Adipocyte (in vitro differentiated cells): ENCODE measurements at places on chromosomes 3 and 15.
A peak's percentile ranks its signal among the peaks of the same experiment; 100 is the strongest.

DNA sequence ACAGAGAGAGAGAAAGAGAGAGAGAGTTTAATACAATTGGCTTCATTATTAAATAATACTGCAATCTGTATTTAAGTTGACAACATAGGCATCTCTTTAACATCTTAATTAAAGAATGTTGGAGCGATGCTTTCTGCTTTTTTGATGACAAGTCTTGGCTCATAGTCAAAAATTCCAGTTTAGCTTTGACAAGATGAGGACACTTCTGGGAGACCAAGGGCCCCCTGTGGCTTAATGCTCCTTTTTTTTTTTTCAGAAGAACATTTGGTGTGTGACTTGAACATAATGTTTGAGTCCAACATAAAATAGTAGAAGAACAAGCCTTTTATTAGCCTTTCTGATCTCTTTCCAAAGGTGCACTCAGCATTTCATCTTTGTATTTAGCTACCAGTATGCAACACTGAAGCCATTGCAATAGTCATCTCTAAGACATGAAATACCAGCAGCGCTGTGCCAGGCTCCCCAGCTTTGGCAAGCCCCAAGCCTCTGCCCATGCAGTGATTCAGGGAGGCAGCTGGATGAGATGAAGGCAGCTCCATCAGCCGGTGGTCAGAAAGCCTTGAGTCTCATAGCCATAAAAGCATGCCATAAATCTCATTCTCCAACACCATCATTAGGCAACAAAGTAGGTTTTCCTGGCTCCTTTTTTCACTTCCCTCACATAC lies 349.4 kb upstream of the SEMA6D start:
- DNase-seq = no peak

DNA sequence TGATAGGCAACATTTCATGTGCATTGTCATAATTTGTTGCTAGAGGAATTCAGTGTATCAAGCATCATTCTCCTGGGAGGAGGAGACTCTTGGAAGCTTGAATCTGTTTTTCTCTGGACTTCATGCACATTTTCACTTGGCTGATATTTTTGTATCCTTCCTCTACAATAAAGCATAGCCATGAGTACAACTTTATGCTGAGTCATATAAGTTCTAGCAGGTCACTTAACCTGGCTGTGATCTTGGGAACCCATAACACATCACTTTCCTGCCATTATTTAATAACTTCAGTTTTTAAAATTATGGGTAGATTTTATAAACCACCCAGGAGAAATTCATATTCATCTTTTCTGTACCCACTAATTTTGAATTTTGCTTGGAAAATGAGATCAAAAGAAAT lies 203.0 kb upstream of the CD96 start:
- no peak for DNase-seq

DNA sequence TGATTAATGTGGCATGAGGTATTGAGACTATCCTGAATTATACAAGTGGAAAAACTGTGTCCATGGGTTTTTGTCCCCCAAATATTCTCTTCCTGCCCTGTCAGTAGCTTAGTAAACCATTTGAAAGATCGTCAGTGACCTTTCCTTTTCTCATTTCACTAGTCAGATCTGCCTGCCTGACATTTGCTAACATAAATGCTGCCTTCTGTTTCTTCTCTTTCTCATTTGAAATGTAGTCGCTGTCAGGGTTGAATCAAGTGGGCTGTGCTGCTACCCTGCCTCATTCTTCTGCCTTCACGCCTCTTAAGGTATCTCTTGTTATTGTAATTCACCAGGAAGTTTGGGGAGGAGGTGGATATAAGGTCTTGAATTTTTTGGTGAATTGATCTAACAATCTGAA lies 67.5 kb downstream of the LRCH3 start:
- DNase-seq = no peak

GRCh38 chr15:25058080-25058785 lies 103.4 kb downstream of the SNRPN start:
- DNase-seq = no peak

- no peak for DNase-seq
These were observed 1029.2 kb downstream of the EPHA3 start for GRCh38 chr3:90136456-90137191.

DNA sequence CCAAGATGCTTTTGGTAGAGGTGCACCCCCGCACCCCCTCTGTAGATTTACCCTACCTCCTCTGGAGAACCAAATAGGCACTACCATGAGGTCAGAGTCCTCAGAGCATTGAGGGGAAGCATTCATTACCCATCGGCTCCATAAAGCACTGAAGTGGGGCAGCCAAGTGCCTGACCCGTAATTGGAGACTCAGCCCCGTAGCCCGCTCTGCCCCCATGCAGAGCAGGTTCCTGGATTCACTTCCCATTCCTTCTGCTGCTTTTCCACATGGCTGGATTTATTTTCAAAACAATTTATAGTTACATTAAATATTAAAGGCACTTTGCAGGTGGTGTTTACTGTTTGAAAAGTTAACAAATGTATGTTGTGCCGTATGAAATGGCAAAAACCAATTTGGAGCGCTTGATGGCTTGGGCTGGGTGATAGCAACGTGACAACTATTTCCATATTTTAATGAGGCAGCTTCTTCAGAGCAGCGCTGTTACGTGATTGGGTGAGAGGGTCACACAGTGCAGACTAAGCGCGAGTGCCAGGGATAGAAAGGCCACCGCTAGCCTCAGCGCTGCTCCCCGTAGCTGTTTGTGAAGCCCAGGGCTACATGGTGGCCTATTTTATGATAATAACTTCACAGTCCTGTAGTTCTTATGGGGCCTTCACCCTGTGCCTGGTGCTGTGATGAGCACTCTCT lies 373.8 kb upstream of the PROK2 start:
- DNase-seq = no peak

- no peak for DNase-seq
These were observed 315.1 kb downstream of the STXBP5L start for GRCh38 chr3:121223116-121223515.

DNA sequence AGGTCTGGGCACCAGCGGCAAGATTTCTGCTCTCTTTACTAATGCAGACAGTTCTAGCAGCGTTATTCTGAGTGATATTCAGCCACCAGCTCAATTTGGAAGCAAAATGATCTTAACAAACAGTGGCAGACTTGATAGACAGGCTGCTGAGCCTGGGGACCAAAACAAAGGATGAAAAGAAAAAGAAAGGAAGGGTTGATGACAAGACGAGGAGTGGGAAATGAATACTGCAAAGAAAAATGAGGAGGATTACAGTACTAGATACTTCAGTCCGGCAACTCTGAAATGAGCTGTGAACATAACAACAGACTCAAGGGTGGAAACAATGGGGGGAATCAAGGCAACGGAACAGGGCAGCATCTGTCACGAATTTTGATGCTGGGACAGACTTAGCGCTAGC lies 28.8 kb downstream of the FHIT start:
- no peak for DNase-seq

GRCh38 chr3:66617351-66617750 lies 116.5 kb upstream of the LRIG1 start:
- no peak for DNase-seq

- peak; percentile 66 for DNase-seq
These were observed 51.6 kb downstream of the CHDH start for GRCh38 chr3:53794597-53794996.

DNA sequence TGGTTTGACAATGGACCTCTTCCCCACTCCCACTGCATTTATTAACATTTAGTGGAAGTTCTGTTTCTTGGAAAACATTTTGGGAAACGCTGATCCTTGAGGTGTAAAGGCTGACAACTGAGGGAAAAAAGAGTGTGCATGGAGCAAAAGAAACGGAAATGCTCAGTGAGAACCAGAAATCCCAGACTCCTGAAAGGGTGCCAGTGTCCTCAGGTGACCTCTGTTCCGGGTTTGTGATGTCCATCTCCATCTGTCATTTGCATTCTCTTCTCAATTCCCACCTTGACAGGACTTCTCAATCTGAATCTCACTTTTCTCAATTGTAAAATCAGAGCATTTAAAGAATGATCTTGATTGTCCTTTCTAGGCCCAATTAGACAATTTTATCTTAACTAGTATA lies 71.1 kb upstream of the FAM3D start:
- no peak for DNase-seq

- DNase-seq = no peak
These were observed 38.6 kb upstream of the FSTL1 start for GRCh38 chr3:120489421-120489820.

DNA sequence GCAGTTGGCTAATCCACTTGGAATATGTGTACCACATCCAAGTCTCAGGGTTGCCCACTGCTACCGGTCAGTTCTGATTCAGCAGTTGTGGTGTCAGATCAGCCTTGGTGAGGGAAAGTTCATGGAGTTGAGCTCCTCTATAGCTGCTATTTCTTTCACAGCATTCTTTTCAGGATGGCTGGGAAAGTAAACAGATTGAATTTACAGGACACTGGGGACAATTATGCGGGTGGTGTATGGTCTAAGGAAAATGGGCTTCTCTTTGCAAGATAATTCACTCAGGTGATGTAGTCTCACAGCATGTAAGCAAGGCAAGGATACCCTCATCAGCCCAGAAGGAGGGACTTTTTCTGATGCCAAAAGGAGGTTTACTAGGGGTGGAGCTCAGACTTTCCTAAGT lies 249.9 kb downstream of the DOCK3 start:
- DNase-seq = no peak
